ENCODE measurements at places on chromosomes 6 and 20.

DNA sequence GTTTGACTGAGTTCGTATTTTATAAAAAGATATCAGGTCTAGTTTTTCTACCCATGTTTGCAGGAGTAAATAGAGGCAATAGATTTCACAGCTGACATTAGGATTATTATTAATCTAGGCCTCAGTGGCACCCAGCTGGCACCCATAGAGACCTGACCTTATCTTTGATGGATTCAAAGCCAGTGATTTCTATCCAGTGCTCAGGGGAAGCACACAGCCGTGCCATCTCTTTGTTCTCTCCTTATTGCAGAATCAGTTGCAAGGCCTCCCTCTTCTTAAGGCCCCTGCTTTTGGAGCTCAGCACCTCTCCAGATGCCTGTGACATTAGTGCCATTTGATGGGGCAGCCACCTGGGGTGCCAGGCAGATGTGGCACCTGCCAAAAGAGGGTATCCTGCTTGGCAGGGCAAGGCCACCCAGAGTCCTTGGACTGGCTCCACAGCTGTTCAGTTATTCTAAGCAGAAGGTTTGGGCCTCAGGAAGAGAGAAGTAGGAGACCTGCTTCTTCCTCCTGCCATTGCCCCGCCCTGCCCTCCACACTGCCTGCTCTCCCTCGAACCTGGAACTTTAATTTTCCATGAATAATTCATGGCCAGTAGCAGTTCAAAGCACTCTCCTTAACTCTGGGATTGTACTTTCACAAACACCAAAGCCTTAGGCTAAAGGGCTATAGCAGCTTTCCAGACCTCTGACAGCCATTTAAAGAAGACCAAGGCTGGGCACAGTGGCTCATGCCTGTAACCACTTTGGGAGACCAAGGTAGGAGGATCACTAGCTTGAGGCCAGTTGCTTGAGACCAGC, 206.3 kb downstream of the ZDHHC14 start:
- no peak for DNase-seq

- DNase-seq = no peak
Observed at GRCh38 chr6:108446629-108447150, 114.0 kb upstream of the FOXO3 start.

DNA sequence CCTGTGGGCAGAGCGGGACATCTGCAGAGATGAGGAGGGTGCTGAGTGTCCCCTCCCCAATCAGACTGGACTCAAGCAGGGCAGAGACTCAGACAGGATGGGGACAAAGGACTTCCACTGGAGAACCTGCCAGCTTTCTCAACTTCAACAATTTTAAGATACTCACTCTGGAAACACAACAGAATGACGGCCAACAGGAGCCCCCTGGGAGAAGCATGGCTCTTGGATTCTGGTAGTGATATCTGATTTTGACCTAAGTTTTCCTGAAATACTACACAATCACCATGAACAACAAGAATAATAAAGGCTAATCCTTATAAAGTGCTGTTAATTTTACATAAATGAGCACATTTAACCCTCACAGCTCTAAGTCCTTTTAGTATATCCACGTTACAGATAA, 83.5 kb upstream of the PLEKHG1 start:
- no peak for DNase-seq

DNA sequence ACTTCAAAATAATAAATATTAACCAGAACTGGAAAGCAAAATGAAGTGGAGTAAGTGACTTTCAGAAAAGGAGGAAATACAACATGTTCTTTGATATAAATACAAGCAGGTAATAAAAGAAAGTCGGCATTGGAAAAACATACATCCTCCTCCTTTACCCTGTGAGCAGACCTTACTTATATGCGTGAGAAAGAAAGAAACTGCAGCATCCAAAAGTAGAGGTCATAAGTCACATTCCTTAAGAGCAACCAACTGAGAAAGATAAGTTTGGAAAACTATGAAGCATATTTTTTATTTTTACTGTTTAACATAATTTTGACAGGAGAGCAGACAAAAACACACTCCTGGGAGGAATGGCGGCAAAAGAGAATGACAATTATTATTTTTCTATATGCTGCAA, 155.5 kb downstream of the HACE1 start:
- no peak for DNase-seq

DNA sequence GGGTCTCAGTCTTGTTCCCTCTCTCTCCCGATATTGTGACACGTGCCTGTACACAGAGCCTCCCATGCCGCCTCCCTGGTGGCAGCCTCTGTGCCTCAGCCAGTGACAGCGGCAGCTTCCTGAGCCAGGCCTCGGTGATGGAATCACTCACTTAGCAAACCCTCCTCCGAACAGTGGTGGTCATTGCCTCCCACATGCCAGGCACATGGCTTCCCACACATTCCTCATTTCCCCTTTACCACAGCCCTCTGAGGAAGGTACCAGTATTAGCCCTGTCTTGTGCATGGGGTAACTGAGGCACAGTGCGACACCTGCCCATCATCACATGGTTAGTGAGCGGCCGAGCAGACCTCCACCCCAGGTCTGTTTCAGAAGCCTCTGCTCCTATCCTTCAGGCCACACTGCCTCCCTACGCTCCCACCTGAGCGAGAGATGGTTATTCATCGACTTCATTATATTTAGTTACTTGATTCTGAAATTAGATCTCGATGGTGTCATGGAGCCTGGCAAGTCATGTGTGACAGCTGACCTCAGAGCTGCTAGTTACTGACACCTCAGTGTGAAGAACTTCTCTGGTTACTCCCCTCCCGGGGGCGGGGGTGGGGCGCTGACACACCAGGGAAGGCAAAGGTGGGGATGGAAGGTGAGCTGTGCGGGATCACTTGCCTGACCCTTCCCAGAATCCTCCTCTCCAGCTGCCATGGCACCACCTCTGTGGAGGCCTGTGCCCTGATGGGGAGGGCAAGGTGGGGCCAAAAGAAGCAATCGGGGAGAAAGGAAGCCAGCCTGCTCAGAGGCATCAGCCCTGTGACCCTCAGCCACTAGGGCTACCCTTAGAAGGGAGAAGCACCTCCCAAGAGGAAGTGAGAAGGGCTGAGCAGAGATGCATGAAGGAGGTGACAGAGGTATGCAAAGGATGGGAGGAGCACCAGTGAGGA, 17.9 kb downstream of the MDGA1 start:
- DNase-seq = no peak

Measured in astrocyte of the cerebellum (primary cell).